T-helper 2 cell (primary cell): ENCODE measurements at places on chromosomes 13 and 19.

- no peak for DNase-seq
Measured at GRCh38 chr19:11704626-11705025, 34.1 kb downstream of the ZNF823 start.

DNA sequence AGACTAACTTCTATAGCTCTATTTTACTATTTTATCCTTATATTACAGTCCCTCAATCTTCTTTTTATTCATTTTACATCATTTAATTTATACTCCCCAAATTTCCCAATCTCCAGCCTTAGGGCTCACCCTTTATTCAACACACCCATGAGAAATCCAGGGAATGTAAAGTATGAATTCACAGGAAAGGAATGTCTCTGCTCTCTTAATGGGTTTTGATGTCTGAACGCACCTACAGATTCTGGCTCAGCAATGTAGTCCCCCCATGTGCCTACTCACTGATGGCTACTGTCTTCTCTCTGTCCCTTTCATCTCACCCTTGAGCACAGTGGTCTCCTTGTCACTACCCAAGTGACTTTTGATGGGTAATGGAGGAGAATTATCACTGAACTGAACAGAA lies 32.8 kb downstream of the TNFSF13B start:
- DNase-seq, result no peak

DNA sequence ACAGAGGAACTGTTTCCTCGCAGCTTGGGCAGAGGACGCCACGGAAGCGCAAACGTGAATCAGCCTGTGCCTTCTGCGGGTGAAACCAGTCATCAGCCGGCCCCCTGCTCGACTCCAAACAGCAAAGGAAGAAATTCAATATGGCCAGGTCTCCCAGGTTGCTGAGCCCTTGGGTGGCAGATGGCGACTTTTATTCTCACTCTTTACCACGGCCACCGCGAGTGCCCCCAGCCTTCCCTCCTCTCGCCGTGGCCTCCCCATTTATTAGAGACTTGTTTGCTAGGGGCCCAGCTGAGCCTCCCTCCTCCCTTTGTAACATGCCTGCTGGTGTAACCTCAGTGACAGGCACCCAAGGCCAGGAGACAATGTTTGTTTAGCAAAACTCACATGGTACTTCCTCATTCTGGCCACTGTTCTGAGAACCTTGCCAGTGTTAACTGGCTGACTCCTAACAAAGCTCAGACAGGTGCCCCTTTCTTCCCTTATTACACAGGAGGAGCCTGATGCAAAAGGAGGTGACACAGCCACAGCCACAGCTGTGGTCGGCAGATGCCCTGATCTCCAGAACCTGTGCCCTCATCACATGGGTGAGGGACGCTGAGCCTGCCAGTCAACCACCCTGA lies 5.8 kb downstream of the RAB20 start:
- DNase-seq, result no peak

DNA sequence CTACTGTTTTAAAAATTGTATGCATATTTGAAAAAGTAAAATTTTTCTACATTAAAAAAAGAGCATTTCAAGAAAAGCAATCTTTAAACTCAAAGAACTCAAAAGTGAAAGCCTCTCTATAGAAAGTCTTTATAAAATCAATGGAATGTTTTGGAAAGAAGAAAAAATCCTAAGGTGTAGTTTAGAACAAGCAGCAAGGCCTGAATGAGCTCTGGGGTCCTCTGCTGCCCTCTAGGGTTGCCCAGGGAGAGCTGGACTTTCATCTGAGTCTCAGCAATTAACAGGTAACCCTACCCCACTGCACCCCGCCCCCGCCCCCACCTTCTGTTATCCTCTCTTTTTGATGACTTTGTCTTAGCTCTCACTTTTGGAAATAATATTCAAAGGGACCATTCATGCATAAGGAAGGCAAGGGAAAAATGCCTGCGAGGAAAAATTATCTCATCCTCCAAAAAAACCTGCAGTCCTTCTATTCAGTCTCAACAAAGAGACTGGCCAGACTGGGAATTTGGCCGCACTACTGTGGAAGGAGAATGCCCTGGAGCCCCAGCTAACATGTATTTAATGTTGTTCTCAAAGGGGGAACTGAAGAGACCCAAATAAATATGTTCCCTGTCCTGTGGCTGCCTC lies 24.1 kb downstream of the SLC25A30 start:
- no peak for DNase-seq

GRCh38 chr13:50513300-50513877 lies 330.1 kb downstream of the DLEU7 start:
- no peak for DNase-seq

DNA sequence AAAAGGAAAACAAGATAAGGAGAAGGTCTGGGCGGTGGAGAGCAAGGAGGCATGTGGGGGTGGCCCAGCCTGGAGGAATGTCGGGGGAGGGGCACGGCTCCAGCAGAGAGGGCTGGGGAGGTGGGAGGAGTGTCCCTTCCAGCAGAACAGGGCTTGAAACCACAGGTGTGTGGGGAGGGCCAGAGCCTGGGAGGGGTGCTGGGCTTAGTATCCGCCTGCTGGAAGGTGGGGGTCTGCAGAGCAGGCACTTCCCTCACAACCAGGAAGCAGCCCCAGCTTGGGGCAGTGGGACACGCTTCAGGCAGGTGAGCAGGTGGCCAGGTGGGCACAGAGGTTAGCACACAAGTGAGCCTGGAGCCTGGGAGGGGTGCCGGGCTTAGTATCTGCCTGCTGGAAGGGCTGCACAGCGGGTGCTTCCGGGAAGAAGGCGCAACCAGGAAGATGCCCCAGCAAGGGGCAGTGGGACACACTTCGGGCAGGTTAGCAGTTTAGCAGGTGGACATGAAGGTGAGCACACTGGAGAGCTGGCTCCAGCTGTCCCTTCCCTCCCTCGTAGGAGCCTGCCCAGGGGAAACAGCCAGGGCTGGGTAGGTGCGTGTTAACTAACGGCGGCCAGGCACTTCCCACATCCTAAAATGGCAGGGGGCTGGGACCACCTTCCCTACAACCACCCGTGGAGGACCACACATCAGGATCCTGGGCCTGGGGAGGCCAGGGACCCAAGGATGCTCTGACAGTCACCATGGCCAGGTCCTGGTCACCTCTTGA lies 3.0 kb downstream of the GAS6 start:
- no peak for DNase-seq
